ENCODE measurements at places on chromosomes 6 and 20.

- peak; percentile 56 for DNase-seq
Measured at GRCh38 chr6:158518191-158519127, 41.4 kb upstream of the TMEM181 start.

DNA sequence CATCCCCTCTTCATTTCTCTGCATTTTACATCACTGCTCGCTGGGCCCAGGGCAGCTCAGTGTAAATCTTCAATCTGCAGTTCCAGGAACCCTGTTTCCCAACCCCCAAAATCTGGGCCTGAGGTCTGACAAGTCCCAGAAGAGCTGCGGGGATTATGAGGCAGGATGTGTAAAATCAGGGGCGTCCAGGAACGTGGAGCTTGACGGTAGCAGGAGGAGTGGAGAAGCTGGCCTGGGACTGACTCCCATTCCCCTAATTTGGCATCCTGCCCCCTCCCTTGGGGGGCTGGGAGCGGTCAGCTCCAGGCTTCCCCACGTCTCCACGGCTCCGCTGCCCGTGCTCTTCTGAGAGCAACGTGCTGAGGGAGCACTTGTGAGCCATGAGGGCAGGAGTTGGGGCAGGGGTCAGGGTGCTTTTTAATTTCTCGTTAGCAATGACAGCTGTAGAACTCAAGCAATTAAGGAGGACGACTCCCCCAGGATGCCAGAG lies 23.4 kb upstream of the VEGFA start:
- DNase-seq = no peak

- no peak for DNase-seq
Measured at GRCh38 chr20:58709703-58710039, 17.1 kb downstream of the NPEPL1 start.

GRCh38 chr20:45592574-45593189 lies 13.6 kb upstream of the WFDC8 start:
- DNase-seq = peak; percentile 46

- DNase-seq = no peak
Measured at GRCh38 chr20:3559637-3560036, 88.8 kb downstream of the ATRN start.

GRCh38 chr6:152642578-152643375 lies 5.6 kb upstream of the SYNE1 start:
- DNase-seq = peak; percentile 77

- no peak for DNase-seq
Measured at GRCh38 chr6:111478749-111479148, 4.3 kb downstream of the REV3L start.

DNA sequence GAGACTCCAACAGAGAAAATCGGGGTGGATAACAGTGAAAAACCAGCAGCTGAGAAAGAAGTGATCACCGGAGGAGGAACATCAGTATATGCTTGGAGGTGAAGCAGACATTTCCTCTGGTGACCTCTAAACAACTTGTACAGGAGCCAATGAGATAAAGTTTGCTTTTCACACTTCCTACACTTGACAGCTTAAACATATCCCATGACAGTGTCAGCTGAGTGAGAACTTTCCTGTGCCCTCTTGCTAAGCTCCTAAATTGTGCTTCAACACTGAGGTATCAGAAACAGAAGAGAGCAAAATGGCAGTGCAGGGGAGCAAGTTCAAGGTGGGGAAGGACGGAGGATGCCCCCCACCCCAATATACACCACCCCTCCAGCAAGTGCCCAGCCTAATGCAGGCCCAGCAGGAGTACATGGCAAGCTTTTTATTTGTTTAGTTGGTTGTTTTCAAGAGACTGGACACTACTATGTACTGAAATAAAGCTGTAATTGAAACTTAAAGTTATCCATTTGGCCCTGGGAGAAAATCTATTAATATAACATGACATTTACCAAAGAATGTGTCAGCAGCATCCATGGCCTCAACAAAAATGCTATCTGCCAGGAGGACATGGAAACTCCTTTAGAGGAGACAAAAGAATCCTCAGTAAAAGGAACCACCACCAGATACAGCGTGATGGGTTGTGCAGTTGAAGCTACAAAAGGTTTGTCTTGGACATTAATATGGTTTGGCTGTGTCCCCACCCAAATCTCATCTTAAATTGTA lies 540.2 kb downstream of the PRKN start:
- peak; percentile 87 for DNase-seq

- DNase-seq = no peak
Measured at GRCh38 chr6:106716966-106717365, 87.6 kb downstream of the QRSL1 start.

GRCh38 chr6:102137859-102138258 lies 744.4 kb downstream of the GRIK2 start:
- DNase-seq = no peak

GRCh38 chr20:32980131-32980941 lies 23.9 kb downstream of the SUN5 start:
- no peak for DNase-seq

DNA sequence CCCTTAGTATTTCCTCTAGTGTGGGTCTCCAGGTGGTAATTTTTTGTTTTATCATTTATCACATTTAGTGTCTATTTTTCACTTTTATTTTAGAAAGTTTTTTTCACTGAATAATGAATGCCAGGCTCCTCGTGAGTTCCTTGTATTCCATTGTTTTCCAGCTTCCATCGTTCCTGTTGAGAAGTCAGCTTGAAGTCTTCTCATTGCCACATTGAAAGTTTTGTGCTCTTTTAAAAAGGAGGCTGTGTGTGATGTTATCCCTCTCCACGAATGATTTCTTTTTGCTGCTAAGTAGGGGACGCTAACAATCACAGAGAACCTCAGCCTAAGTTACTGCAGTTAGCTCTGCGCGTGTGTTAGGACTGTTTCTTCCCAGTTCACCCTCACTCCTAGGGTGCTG lies 194.5 kb downstream of the TAF4 start:
- DNase-seq = no peak

DNA sequence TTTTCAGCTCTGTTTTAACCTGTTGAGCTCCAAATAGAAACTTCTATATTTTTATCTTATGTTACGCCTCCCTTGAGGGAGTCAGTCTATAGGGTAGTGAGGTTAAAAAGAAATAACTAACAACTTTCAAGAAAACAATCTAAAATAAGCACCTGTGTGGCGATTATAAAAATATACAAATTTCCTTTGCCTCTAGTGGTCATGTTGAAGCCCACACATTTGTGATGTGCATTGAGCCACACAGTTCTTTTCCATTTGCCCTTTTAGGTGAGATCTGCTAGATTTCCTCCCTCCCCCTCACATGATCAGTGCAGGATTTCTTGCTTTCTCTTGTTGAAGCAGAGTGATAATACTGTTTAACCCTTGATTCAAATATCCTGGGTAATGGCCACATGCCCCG lies 84.2 kb downstream of the MYB start:
- DNase-seq = no peak

DNA sequence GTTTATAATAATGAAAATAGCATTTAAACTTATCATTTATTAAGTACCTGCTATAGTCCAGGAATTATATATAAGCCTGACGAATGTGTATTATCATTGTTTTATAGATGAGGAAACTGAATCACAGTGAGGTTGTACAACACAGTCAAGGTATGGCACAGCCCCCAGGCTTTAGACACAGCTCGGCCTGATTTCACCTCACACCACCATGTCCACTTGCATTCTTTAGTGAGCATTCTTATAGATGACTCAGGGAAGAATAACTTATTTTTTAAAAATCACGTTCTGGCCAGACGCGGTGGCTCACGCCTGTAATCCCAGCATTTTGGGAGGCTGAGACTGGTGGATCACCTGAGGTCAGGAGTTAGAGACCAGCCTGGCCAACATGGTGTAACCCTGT lies 289.0 kb downstream of the SYNE1 start:
- no peak for DNase-seq

- DNase-seq = no peak
Measured at GRCh38 chr6:53627391-53628218, 38.0 kb downstream of the KLHL31 start.

GRCh38 chr6:142478117-142478516 lies 176.3 kb downstream of the ADGRG6 start:
- DNase-seq = peak; percentile 29

- no peak for DNase-seq
Measured at GRCh38 chr6:131724114-131724513, 13.3 kb upstream of the CTAGE9 start.

- DNase-seq = peak; percentile 57
Measured at GRCh38 chr6:152723398-152723797, 25.7 kb downstream of the MYCT1 start.

DNA sequence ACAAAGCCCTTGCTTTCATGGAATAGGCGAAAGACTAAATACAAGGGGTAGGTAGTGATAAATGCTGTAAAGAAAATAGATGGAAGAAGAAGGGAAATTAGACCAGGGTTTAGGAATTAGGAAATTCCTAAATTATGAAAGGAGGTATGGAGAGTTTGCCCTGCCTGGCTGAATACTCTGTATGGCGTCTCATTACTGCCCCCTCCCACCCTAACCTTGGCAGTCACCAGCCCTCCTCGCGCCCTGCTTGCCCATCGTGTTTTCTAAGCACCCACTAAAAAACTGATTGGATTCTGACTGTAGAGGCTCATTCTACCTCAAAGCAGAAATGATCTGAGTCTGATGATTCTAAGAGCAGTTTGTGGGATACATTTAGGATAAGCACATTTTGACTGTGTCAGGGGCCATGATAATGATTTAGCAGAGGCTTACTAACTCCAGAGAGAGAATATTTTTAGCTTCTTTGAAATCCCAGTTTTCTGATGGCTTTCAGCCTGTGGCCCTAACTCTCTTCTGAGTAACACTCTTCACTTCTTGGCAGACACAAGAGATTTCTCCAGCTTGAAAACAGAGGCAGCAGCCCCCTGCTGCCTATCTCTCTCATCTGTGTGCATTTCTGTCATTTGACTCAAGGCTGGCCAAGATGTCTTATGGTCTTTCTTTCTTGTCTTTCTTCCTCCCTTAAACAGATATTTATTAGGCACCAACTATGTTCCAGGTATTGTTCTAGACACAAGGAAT lies 1.4 kb upstream of the CHD6 start:
- DNase-seq = no peak

DNA sequence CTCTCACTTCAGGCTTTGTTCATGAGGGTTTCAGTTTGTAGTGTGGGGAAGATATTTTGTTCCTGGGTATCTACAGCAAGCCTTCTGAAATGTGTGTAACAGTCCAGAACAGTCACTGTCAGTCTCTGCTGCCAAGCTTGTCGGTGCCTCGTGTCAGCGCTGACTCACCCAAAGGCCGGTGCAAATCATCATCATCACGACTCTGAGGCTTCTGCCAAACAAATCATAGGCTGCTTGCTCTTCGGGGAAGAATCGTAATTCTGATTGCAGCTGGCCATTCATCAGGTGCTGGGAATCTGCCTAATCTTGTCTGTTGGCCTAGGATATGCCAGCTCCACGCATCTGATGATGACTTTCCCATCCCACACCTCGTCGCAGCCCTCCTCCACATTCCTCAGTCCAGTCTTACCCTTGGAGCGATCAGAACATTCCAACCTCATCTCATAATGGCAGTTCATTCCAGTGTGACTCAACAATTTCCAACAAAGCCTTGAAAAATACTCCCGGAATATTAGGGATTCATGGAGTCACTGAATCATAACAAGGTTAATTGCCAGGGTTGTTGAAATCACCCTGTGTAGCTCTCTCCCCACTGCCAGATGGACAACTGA lies 40.9 kb downstream of the ALDH8A1 start:
- peak; percentile 98 for DNase-seq

DNA sequence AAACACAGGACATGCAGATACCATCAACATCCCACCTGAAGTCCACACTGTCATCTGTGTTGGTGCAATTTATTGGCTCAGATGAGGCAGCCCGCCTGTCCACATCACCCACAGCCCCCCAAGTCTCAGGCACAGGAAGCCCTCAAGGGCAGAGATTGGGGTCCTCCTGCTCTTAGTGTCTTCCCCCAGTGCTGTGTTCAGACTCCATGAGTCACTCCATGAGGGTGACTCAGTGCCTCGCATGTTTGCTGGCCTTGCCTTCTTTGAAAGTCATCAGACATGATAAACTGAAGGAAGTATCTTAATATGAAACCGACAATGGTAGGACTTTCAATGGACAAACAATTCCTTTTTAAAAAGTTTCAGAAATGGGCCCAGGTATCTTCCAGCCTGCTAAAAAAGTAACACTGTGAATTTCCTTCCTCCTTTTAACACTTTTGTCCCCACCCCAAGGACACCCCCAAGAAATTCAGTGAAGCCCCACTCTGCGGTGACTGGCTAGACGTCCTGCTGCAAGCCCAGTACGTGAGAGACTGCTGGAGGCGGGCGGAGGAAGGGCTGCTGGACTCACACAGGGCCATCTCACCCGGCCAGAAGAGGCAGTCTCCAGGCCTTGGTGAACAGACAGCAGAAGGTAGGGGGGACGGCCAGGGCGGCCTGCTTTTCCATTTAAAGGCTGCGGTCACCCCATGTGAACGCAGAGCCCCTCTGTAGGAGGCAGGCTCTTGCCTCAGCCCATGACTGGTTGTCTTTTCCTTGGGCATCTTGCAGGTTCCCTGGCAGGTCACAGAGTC lies 43.0 kb upstream of the KCNK16 start:
- peak; percentile 38 for DNase-seq

DNA sequence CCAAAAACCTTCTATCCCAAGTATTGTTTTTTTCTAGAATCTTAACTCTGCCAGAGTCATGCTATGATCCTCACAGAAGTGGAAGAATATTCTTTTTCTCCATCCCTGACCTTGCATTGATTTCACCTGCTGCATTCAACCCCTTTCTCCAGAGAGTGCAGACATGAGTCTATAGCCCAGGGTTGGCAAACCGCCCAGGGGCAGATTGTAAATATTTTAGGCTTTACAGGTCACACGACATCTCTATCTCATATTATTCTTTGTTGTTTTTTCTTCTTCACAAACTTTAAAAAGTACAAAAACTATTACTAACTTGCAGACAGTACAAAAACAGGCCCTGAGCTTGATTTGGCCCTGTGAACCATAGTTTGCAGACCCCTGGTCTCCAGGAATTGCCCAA lies 112.1 kb upstream of the ASF1A start:
- DNase-seq = no peak

DNA sequence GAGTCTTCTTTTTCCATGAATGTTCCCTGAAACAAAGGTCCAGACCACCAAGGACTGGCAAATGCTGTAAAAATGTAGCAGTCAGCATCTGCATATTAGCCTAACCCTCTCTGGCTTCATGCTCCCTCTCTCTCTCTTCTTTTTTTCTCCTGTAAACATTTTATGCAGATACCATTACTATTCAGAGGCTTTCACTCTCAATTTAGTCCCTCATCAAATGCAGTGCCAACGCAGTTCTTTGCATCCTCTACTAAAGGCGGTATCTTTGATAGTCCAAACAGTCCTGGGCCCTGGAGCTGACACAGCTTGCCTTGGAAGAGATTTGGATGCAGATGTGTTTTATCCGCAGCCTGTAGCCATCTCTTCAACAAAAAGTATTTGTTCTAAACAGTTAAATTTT lies 167.1 kb upstream of the MMS22L start:
- DNase-seq = no peak
